Stimulated activated CD8-positive, alpha-beta memory T cell treated with anti-CD3 and anti-CD28 coated beads, Interleukin-7, amount 100 ng/mL, for 48 hours (primary cell): ENCODE measurements at places on chromosomes 7 and 10.

- DNase-seq: no peak
These were observed 363.2 kb downstream of the PRPF18 start for GRCh38 chr10:13949844-13950542.

DNA sequence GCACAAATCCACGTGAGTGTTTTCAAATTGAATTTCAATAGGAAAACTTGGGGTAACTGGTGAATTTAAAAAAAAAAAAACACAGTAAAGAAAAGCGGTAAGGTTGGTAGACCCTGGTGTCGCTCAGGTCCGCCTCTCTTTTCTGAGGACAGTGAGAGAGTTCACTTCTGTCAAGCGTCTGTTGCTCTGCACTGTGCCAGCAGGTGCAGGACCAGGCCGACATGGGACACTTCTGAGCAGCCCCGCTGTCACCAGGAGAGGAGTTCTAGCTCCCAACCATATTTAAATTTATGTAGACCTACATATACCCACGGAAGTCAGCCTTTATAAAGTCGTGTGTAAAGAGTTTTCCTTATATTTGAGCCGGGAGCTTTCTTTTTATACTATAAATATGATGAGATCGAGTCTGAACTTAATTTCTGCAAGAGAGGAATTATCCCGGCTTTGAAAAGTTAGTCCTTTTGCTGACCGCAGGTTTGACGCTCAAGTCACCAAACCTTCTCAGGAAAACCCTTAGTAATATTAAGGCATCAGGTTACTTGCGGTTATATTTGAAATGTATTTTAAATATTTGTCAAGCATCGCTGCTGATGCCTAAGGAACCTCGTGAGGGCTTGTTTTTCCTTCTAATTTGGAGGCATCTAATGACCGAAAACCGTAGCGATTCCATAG, 531 bp downstream of the IKZF1 start:
- DNase-seq: no peak

- DNase-seq: no peak
These were observed 132.6 kb downstream of the RGS10 start for GRCh38 chr10:119409906-119410305.

- DNase-seq: no peak
These were observed 16.7 kb downstream of the INPP5A start for GRCh38 chr10:132554053-132554990.

DNA sequence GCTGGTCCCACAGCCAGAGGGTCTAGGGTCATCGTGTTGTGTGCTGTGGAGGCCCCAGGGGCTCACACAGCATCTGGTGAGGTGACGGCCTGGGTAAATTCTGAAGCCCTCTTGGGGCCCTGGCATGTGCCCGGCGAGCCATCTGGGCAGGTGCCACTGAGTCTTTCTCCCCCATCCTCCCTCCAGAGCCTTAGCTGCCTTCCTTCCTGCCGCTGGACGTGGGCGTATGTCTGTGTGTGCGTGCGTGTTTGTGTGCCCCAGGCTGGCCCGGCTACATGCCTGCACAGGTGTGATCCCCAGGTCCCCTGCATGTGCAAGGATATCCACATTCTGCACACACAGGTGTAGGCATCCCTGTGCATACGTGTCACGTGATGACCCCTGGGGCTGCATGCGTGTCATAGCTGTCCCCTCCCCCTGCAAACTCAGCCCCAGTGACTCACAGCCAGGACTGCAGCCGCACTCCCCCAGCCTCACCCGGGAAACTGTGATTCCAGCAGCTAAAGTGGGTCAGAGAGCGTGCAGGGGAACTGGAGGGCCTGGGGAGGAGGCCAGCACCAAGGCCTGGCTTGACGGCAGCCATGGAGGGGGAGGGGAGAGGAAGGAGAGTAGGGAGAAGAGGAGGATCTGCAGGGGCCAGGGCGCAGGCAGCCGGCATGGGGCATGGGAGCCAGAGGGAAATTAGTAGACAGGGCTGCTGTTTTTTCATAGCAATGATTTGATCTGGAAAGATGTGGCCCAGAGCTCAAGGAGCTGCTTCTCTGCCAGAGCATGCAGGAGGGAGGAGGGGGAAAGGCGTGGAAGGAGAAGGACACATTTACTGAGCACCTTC, 46.4 kb downstream of the ELFN1 start:
- DNase-seq: no peak

DNA sequence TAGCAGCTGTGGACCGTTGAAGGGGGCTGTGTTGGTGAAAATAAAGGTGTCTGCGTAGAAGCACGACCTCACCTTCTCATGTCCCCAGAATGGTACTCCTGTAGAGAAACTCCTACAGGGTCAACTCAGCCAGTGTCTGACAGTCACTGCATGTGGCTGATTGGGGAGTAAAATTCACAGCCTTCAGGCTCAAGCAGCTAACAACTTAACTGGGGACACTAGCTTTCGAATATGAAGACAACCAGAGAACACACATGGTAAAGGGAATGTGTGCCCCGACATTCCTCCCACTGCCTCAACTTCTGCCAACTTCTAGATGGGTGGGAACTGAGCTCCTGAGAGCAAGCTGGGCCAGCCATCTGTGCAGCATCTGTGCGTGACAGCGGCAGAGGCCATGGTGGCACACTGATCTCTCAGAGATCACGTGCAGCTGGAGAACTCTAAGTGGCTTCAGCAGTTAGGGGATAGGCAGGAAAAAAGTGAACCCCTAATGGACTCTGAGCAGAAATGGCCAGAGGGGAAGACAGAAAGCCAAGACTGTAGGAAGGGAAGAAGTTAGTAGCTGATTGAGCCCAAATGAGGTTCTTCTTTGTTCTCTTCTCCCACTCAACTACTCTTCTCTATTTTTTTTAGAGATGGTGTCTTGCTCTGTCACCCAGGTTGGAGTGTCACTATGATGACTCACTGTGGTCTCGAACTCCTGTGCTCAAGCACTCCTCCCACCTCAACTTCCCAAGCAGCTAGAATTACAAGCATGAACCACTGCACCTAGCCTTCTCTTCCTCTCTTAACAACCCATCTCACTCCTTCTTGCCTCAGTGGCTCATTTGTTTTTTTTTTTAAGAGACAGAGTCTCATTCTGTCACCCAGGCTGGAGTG, 280.8 kb downstream of the ZEB1 start:
- no peak for DNase-seq

GRCh38 chr7:150323682-150324372, 482 bp upstream of the ACTR3C start:
- no peak for DNase-seq

- DNase-seq: no peak
These were observed 290.5 kb upstream of the LRGUK start for GRCh38 chr7:133836666-133837065.

- no peak for DNase-seq
These were observed 292.5 kb downstream of the TCERG1L start for GRCh38 chr10:131018886-131019500.

- DNase-seq: no peak
These were observed 47.5 kb upstream of the PODXL start for GRCh38 chr7:131603932-131604331.

DNA sequence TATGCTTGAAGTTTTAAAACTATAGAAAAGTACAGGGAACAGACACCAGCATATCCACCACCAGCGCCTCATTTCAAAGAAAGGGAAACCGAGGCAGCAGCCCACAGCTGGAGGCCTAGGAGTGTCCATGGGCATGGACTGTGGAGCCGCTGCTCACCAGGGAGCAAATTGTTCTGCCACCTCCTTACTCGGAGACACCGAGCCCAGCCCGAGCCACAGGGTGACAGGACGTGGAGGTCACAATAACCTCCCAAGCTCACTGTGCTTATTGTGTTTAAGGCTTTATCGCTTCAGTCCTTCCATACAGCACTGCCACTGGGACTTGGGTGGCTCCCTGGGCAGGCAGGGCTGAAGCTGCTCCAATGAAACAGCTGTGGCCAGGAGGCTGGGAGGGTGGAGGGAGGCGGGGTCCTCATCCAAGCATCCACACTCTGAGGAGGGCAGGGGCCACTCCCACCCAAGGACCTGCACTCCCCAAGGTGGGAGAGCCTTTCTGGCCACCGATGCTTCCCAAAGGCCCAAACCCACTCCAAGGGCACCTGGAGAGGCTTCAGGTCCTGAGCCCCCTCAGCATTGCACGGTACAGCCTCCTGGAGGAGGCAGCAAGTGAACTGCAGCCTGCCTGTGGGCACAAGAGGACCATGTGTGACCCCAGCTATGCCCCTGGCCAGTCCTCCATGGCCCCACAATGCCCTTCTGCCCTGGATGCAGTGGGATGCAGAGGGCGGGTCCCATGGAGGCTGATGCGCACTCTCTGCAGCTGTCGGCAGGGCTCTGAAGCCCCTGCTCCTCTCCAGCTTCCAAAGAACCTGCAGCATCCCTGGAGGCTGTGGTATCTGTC, 38.7 kb upstream of the RET start:
- DNase-seq: no peak

DNA sequence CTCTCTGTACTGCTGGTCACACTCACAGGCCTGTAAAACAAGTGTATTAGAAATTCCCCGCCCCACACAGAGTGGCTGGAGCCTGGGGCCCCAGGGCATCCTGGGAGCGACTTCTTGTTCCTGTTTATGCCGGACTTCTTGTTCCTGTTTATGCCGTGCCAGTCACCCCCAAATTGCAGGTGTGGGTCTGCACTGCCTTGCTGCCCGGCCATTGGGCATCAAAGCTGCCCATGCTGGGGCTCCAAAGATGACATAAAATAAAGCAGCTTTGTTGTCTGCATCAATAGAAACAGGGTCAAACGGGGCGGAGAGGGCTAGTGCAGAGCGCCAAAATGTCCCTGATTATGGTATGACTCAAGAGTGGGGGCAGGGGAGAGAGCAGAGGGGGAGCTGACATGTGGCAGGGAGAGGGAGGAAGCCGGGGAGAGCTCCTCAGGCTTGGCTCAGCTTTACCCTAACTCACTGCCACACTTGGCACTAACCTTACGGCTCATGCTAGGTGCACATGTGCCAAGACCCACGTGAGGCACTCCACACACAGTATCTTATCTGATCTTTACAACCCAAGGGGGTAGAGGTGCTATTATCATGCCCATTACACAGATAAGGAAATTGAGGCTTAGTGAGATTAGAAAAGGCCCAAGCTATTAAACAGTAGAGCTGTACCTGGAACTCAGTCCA, 98.4 kb downstream of the PIP4K2A start:
- DNase-seq: no peak

DNA sequence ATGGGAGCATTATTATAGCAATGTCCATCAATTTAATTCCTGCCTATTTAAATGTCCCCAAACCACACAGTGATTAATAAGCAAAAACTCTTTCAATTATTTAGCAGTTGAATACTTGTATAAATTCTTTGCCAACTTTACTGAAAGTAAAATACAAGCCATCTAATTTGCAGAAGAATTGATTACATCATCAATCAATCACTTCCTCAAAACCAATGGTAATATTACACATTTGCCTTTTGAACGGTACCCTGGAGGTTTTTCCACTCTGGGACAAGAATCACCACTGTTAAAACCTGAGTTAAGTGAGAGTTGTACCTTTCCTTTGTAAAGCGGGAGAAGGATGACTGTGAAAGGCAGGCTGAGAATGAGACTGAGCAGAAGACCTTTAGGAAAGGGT, 93.0 kb downstream of the RNF133 start:
- DNase-seq: no peak

DNA sequence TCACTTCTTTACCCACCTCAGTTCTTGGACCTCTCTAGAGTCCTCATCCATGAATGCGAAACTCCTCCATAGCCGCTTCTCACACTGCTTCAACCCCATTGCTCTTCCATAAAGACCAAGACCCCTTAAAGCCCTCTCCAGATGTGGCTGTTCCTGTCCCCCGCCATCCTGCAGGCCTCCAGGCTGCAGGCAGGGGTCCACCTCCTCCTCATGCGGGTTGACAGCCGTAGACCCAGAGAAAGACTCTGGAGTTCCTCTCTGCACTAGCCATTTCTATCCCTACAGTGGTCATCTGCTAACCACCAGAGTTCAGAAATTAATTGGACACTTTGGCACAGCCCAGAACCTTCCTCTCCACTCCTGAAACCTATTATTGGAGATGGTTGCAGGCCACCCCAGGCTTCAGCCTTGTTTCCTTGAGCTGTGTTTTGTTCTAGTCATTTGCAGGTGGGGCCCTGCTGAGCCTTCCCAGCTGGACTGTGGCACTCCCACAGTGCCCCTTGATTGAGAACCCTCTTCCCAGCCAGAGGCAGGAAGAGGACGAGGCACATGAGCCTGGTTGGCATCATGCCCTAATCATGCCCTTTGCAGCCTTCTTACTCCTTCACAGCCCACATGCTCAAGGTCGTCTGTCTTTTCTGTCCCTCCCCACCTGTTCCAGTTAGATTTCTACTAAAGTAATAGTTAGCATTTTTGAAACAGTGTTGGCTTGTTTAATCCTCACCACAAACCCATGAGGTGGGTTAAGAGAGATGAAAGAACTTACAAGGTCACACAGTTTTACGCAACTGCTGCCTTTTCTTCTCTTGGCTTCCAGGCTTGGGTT, 23.9 kb downstream of the CUL1 start:
- no peak for DNase-seq

DNA sequence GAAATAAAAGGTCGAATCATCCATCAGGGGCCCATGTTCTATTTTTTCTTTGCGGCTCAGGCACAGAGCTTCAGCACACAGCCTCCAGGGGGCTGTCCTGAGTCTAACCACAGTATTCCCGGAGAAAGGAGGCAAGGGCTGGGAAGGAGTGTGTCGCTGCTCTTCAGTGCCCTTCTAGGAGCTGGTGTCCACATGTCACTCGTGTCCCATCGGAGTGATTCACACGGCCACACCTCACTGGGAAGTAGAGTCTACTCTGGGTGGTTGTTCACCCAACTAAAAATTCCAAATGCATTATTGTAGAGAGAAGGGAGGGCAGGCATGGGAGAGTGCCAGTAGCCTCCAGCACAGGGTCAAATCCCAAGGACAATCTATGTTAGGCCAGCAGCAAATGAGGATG, 114.8 kb upstream of the LANCL2 start:
- DNase-seq: no peak

DNA sequence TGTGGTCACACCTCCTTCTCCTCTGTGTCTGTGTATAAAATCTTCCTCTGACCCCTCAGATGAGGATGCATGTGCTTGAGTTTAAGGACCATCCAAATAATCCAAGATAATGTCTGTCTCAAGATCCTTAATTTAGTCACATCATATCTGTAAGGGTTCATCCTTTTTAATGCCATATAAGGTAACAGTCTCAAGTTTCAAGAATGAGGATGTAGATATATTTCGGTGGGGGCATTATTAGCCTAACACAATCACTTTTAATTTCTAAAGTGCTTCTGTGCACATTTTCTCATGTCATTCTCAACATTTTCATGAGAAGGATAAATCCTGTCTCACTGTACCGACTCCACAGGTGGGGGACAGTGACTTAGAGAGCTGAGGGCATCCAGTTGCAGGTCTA, 235.3 kb downstream of the BUB3 start:
- DNase-seq: no peak

- no peak for DNase-seq
These were observed 21.9 kb downstream of the CHRM2 start for GRCh38 chr7:136890399-136890798.

GRCh38 chr10:122121059-122121458, 132.1 kb downstream of the TACC2 start:
- no peak for DNase-seq

GRCh38 chr7:157874870-157875229, 538.0 kb downstream of the DNAJB6 start:
- DNase-seq: no peak

- no peak for DNase-seq
These were observed 31.6 kb downstream of the HOXA1 start for GRCh38 chr7:27064159-27064558.

DNA sequence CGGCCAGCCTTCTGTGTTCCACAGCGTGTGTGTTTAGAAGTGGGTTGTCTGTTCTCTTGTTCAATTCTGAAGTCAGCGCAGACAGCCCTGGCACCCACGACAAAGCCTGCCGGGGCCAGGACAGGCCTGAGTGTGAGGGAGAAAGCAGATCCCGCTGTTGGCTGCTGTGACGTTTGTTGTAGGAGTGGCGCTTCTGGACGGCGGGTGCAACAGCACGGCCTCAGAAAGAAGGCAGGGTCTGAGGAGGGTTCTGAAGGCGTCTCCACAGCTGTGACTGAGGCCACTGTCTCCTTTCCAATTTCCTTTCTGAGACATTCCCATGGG, 76.2 kb downstream of the VIPR2 start:
- no peak for DNase-seq
